ENCODE measurements at places on chromosomes 3 and 15. TPM values are rescaled to one million over a fixed set of nuclear protein-coding genes. Genes with fewer than 3 reads are reported as not detected.

PLSCR4 gene
- 54.8 TPM for total RNA-seq

ROPN1 gene
- total RNA-seq, result 1.1 TPM

SEMA6D gene
- total RNA-seq, result 26.4 TPM

DUOXA1 gene
- 1.3 TPM for total RNA-seq

ONECUT1 gene
- total RNA-seq, result not detected

MED12L gene
- 1.3 TPM for total RNA-seq

CCK gene
- total RNA-seq, result not detected

IL5RA gene
- total RNA-seq, result 0.15 TPM

TMEM108 gene
- 0.82 TPM for total RNA-seq

ABHD17C gene
- total RNA-seq, result 92.1 TPM

ISL2 gene
- 0.13 TPM for total RNA-seq

UBAP1L gene
- 3.7 TPM for total RNA-seq

SAXO2 gene
- total RNA-seq, result 0.93 TPM

CLDN16 gene
- not detected for total RNA-seq

KNG1 gene
- 1.0 TPM for total RNA-seq

KLF15 gene
- 1.9 TPM for total RNA-seq

MYL3 gene
- total RNA-seq, result 1.7 TPM

POTEB gene
- total RNA-seq, result not detected

CCDC33 gene
- 0.10 TPM for total RNA-seq

SCN5A gene
- total RNA-seq, result 0.45 TPM

ATP13A3 gene
- total RNA-seq, result 86.0 TPM

FRMD4B gene
- 21.1 TPM for total RNA-seq

ZNF620 gene
- 4.0 TPM for total RNA-seq

CFAP100 gene
- total RNA-seq, result not detected

TERC gene
- 5.5 TPM for total RNA-seq

SENP8 gene
- 4.2 TPM for total RNA-seq

AHSG gene
- total RNA-seq, result not detected

GNB5 gene
- 6.0 TPM for total RNA-seq

DLL4 gene
- total RNA-seq, result 18.5 TPM

CASR gene
- 0.22 TPM for total RNA-seq

SERPINI2 gene
- total RNA-seq, result 0.40 TPM

MUSTN1 gene
- 1.5 TPM for total RNA-seq

OSTN gene
- not detected for total RNA-seq

TRPC1 gene
- 1.8 TPM for total RNA-seq

EFHB gene
- total RNA-seq, result not detected

EAF2 gene
- 4.5 TPM for total RNA-seq

CMTM8 gene
- 11.7 TPM for total RNA-seq

EPHB3 gene
- 40.1 TPM for total RNA-seq

FOXL2 gene
- total RNA-seq, result 0.07 TPM

TNFSF10 gene
- 118 TPM for total RNA-seq

LSAMP gene
- total RNA-seq, result 1.1 TPM

PLA2G4D gene
- total RNA-seq, result 0.24 TPM

STAC gene
- 1.1 TPM for total RNA-seq

OPA1 gene
- 93.0 TPM for total RNA-seq

KIF15 gene
- total RNA-seq, result 21.3 TPM

MAP6D1 gene
- 0.98 TPM for total RNA-seq

PROS1 gene
- 26.0 TPM for total RNA-seq
